Effector memory CD8-positive, alpha-beta T cell (primary cell): ENCODE measurements at places on chromosomes 6 and 20.
A peak's percentile ranks its signal among the peaks of the same experiment; 100 is the strongest.

- H3K4me1 ChIP-seq, result peaks cover 8% of the 10 kb centered on the region
- peaks cover 26% of the 10 kb centered on the region for H3K27me3 ChIP-seq
- H3K4me3 ChIP-seq, result peak overlapping the region; percentile 75
- no peaks in the 10 kb centered on the region for H3K36me3 ChIP-seq
These were observed 1.4 kb downstream of the BTN1A1 start for GRCh38 chr6:26501482-26501986.

GRCh38 chr20:460707-461106, 1.6 kb downstream of the TBC1D20 start:
- no peak overlapping the region for H3K27ac ChIP-seq
- H3K27me3 ChIP-seq, result no peaks in the 10 kb centered on the region
- DNase-seq, result no peak
- peak overlapping the region; percentile 91 for H3K4me3 ChIP-seq
- H3K4me1 ChIP-seq, result peaks cover 37% of the 10 kb centered on the region

DNA sequence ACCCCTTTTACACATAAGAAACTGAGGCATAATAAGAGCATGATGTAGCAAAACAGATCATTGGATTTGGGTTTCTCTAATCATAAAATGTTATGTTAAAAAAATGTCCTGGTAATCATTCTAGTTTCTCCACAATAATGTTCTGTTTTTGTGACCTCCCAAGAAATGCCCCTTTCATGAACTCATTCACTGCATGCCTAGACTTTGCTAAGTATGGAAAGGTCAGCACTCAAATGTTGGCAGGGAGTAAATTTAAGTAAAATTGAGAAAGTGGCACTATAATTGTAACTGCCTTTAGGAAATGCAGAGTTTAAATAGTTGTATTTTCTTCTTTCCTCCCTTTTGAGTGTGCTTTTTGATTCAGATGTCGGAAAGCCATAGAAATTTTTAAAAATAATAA, 48.5 kb upstream of the ID4 start:
- H3K36me3 ChIP-seq, result no peaks in the 10 kb centered on the region
- no peak for DNase-seq
- H3K27me3 ChIP-seq, result no peaks in the 10 kb centered on the region
- H3K27ac ChIP-seq, result no peak overlapping the region
- H3K4me1 ChIP-seq, result no peaks in the 10 kb centered on the region

DNA sequence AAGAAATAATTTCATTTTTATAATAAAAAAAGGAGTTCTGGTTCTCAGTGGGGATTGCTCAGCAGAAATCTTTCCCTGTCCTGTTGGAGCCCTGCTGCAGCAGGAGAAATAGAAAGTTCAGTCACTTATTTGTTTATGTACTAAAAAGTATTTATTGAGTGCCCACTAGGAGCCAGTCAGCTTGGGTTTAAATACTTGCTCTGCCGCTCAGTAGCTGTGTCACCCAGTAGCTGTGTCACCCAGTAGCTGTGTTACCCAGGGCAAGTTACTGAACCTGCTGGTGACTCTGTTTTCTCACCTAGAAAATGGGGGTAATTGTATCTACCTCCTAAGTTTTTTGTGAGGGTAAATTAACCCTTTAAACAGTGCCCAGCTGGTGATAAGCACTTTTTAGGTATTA, 32.9 kb downstream of the FOXF2 start:
- H3K27me3 ChIP-seq, result peaks cover 43% of the 10 kb centered on the region
- H3K4me1 ChIP-seq, result no peaks in the 10 kb centered on the region
- no peaks in the 10 kb centered on the region for H3K36me3 ChIP-seq
